ENCODE measurements at places on chromosomes 3 and 15. TPM values are rescaled to one million over a fixed set of nuclear protein-coding genes. Genes with fewer than 3 reads are reported as not detected.

GRCh38 chr3:12154151-12154550 is 4.6 kb downstream of the TIMP4 start:
- no peak for DNase-seq

Gene FBXL22
- 5.1 TPM for total RNA-seq

DNA sequence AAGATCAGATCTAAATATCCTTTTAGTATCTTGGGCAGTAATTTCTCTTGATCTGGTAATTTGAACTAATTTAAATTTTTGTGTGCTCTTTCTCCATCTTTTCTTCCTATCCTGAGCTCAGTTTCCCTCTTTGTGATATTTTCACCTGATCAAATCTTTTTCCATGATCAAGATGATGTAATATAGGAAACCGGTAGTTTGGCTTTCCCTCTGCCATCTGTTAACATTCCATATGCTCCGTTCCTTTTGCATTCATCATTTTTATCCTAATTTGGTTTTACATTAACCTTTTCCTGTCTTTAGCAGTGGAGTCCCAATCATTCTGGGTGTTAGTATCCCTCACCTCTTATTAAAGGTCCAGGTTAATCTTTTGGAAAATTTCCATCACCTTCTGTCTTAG is 5.9 kb upstream of the ABHD6 start:
- no peak for DNase-seq

- no peak for DNase-seq
Observed at GRCh38 chr15:35471024-35471423, 74.9 kb downstream of the DPH6 start.

DNA sequence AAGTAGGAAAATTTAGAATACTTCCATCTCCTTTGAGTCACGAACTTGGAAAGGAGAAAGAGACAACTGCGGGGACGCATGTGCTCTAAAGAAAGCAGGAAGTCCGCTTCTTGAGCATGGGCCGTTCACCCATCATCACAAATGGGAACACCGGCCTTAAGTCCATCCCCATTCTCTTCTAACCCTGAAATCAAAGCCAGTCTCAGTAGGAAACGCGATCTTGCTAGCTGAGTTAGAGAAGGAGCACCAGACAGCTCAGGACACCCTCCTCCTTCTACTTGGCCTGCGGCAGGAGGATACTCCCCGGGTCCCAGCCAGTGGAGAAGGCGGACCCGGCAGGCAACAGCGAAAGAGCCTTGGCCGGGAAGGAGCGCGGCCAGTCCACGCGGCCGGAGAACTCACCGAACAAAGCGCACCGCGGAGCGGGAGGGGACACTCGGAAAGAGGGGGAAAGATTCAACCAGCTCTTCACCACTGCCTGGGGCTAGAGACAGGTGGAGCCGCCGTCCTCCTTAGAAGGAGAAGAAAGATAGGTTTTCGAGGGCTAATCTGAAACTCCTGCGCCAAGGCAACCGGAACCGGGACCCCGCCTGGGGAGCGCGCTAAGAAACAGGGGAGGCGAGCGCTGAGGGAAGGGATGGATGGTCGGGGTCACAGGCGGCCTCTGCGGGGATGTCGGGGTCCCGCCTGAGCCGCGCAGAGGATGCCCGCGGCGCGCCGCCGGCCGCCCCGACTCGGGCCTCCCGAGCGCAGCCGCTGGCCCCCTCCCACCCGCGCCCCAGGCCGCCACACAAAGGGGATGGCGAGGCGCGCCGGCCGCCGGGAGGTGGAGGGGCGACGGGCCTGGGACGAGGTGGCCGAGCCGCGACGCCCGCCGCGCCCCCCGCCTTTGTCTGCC is 818 bp downstream of the SLC4A7 start:
- peak; percentile 61 for DNase-seq

GRCh38 chr3:189710620-189711402 is 79.6 kb downstream of the TP63 start:
- DNase-seq, result peak; percentile 25

GRCh38 chr15:91871837-91872236 is 18.3 kb downstream of the SLCO3A1 start:
- no peak for DNase-seq

Gene OR5K2
- total RNA-seq, result not detected

Gene ATXN7
- total RNA-seq, result 41.2 TPM

Gene MKRN3
- 3.6 TPM for total RNA-seq

Gene GPR149
- not detected for total RNA-seq

- DNase-seq, result no peak
Observed at GRCh38 chr3:37347941-37348340, 173.6 kb upstream of the LRRFIP2 start.

Gene HEG1
- 15.0 TPM for total RNA-seq

- DNase-seq, result peak; percentile 49
Observed at GRCh38 chr3:24773798-24774197, 279.1 kb upstream of the THRB start.

- DNase-seq, result no peak
Observed at GRCh38 chr3:117079997-117080396, 370.4 kb downstream of the TUSC7 start.

Gene ARHGEF3
- 15.5 TPM for total RNA-seq

DNA sequence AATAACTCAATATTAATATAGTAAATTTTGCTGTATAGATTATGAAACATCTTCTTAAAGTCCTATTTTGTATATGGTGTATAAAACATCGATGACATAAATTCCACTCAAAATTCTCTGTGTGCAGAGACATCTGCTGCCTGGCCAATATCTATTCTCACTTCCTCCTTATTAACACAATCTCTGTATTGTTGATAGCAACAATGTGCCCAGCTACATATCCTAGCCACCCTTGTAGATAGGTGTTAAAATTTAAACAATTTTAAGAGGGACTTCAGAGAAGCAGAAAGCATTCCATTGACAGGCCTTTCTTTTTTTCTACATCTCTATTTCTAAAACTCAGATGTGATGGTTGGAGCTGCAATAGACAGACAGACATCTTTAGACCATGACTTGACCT is 72.3 kb downstream of the FGF12 start:
- DNase-seq, result no peak

Gene NIPA2
- 71.7 TPM for total RNA-seq

- DNase-seq, result peak; percentile 28
Observed at GRCh38 chr3:149703466-149703865, 45.6 kb upstream of the WWTR1 start.

GRCh38 chr15:80997692-80998091 is 3.0 kb upstream of the TLNRD1 start:
- DNase-seq, result no peak

DNA sequence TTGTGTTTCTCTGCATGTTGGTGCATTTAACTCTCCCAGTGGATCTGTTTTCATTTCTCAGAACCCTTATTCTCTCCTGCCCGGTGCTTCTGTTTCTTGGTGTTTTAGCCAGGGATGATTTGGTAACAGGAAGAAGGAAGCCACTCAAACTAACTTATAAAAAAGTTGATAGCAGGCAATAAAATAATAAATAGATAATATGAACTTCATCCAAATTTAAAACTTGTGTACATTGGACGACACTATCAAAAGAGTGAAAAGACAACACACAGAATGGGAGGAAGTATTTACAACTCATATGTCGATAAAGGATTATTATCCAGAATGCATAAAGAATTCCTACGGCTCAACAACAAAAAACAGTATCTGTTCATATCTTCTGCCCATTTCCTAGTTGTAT is 37.3 kb upstream of the CHRNA7 start:
- no peak for DNase-seq

- no peak for DNase-seq
Observed at GRCh38 chr15:101000271-101000681, 81.1 kb downstream of the LRRK1 start.

Gene GRAMD1C
- 5.7 TPM for total RNA-seq

Gene GOLGA8Q
- total RNA-seq, result 5.5 TPM

- no peak for DNase-seq
Observed at GRCh38 chr15:77554306-77555080, 78.2 kb downstream of the LINGO1 start.

- DNase-seq, result no peak
Observed at GRCh38 chr3:164390046-164390445, 688.2 kb downstream of the SI start.

- no peak for DNase-seq
Observed at GRCh38 chr3:46825450-46825849, 37.8 kb downstream of the MYL3 start.

Gene CCDC80
- 5.9 TPM for total RNA-seq

Gene AADAC
- not detected for total RNA-seq

- no peak for DNase-seq
Observed at GRCh38 chr15:69013726-69014406, 629 bp upstream of the NOX5 start.

Gene GOLGA8J
- 0.29 TPM for total RNA-seq

Gene DUOXA2
- 1.2 TPM for total RNA-seq

GRCh38 chr3:45275006-45275704 is 49.1 kb upstream of the TMEM158 start:
- no peak for DNase-seq

Gene ANKRD34C
- 0.06 TPM for total RNA-seq

DNA sequence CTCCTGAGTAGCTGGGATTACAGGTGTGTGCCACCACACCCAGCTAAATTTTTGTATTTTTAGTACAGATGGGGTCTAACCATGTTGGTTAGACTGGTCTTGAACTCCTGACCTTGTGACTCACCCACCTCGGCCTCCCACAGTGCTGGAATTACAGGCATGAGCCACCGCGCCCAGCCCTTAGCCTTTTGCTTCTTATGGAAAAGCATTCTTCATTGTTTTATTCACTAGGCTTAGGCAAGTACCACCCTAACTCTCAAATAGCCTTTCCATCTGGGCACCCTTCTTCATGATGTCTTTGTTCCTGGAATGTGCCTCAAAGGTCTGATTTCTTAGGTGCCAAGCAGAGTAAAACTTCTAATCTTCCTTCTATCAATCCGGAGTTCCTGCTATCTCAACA is 641.8 kb downstream of the FHIT start:
- DNase-seq, result no peak

DNA sequence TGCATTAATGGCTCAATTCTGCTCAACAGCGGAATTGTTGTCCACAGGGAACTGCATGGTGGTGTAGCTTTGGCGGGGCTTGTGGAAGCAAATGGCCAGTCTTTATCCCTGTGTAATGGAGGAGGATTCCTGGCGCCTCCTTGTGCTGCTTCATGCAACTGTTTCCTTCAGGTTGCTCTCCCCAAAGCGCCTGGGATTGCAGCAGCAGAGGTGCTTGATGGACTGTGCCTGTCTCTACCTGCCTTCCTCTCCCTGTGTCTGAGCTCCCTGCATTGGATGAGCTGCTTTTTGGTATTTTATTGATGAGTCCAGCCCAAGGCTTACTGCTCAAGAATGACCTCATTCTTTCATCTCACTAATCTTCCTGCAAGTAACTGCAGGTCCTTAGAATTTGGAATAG is 72.9 kb upstream of the NDN start:
- DNase-seq, result peak; percentile 15

Gene RNF111
- 37.8 TPM for total RNA-seq

DNA sequence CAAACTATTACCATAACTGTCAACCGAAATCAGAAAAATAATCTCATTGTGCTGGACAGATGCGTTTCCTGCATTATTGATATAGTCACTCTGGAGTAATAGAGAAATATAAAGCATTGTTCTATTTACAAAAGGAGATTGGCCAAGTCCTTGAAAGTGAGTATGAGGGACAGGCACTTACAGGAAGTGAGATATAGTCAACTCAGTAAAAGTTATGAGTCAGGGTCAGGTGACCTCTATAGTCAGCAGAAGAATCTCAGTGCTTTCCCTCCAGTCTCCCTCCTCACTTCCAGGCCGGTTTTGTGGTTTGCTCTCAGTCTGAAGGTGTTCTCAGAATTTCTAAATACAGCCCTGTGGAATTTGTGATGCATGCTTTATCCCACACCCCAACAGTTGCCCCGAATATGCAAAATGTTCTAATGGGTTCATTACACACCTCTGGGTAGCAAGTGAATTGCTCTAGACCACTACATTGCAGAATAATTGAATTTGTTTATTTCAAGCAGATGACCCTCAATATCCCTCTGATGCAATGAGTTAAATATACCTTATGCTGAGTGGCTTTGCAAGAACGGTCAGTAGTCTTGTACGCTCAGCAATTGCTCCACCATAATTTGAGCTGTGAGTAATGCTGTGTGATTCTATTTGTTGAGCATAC is 787.7 kb downstream of the MCTP2 start:
- no peak for DNase-seq

DNA sequence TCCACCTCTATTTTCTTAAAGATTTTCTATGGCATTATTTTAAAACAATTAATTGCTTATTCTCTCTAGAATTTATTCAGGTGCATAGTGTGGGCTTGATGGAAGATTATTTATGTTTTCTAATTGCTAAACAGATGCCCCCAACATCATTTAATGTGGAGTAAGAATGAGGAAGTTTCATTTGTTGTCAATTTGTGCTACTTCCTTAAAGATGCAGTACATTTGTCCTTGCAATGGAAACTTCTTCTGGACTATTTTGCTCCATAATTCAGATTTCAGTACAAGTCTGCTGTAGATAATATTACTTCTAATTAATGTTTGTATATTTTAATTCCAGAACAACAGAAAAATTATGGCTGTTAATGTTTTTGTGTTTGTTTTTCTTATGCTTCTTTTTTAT is 104.8 kb downstream of the TGFBR2 start:
- DNase-seq, result no peak

DNA sequence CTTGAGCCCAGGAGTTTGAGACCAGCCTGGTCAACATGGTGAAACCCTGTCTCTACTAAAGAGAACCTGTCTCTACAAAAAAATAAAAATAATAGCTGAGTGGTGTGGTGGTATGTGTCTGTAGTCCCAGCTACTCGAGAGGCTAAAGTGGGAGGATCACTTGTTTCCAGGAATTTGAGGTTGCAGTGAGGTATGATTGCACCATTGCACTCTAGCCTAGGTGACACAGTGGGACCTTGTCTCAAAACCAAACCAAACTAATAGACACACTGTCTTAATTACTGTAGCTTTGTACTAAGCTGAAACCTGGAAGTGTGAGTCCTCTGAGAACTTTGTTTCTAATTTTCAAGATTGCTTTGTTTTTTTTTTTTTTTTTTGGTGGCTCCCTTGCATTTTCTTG is 30.4 kb downstream of the MGA start:
- DNase-seq, result no peak

DNA sequence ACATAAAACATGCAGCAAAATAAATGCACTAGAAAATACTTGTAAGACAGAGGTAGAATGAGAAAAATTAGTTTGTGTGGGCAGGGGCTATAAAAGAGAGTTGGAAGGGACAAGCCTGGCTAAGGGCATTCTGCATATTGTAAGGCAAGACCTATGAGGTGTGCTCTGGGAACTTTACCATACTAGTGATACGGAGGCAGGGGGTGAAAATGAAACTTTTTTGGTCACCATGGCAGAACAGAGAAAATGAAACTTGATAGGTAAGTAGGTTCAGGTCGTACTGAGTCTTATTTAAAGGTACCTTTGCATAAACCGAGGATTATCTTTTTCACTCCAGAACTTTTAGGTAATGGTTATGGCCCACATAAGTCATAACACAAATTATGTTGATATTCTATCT is 74.7 kb upstream of the ACKR4 start:
- no peak for DNase-seq

DNA sequence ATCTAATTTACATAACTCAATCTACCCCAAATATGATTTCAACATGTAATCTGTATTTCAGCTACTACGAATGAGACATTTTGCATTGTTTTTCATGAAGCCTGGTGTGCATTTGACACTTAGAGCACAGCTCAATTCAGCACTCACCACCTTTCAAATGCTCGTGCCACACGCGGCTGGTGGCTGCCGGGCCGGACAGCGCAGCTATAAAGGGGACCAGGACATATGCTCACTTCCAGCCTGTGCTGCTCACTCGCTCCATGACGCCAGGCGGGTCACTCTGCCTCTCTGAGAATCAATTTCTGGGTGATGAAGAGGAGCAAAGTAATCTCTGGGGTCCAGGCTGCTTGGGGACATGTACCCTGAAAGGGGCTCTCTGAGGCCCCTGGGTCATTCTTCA is 93.1 kb downstream of the WNT7A start:
- no peak for DNase-seq

- no peak for DNase-seq
Observed at GRCh38 chr15:100672959-100673358, 70.6 kb downstream of the ASB7 start.

All from mucosa of descending colon (tissue), 3 donors.